Stimulated activated CD4-positive, alpha-beta T cell treated with anti-CD3 and anti-CD28 coated beads, TNF-alpha, amount 100 ng/mL, for 24 hours (primary cell): ENCODE measurements at places on chromosomes 2 and 18.

GRCh38 chr2:10476723-10477442, 28.8 kb upstream of the ODC1 start:
- no peak for DNase-seq

DNA sequence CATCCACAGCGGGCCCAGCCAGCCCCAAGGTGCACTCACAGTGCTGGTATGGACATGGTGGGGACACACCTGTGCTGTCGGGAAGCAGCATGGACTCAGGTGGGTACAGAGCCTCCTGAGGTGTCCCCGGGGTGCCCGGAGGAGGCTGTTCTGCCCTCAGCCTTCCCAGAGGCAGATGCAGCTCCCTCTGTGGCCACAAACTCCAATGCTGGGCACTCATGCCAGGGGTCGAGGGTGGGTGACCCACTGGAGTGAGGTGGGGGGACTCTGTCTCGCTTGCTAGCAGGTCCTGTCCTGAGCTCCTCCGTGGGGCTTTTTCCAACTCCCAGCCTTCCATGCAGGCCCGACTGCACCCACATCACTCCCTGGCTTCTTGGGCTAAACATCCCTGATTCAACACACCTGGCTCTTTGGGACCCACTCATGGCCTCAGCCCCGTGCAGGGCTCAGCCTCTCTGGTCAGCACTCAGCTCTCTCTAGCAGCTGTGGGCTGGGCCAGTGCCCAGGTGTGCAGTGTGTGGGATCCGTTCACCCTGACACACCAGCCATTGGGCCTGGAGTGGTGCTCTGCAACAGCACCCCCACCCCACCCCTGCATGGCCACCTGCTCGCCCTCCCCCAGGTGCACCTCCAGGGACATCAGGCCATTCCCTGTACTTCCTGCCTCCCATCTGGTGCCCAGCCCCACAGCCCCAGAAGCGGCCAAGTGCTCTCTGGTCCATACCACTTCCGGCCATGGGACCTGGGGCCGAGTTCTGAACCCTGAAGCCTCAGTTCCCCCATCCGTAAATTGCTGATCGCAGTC, 16.0 kb downstream of the RAMP1 start:
- DNase-seq: no peak

- no peak for DNase-seq
These were observed 19.8 kb downstream of the BIN1 start for GRCh38 chr2:127086990-127087790.

DNA sequence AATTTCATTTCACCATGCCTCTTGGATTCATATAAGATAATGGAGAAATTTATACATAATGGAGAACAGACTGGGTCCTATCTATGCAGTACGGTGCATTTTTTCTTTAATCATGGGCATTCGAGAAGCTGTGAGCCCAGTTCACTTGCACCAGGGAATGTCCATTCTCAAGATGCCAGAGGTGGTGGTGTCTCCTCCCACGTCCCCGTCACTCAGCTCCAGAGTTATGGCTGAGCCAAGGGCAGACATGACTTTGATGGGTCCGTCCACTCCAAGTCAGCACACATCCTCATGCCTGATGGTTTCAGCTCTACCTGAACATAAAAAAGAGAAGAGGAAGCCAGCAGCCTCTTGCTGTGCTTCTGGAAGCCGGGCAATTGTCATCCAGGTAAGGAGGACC, 42.1 kb upstream of the CREG2 start:
- DNase-seq: no peak

GRCh38 chr2:44533508-44533907, 171.8 kb downstream of the CAMKMT start:
- no peak for DNase-seq

- no peak for DNase-seq
These were observed 19.7 kb downstream of the CLUL1 start for GRCh38 chr18:616380-616995.

- DNase-seq: no peak
These were observed 636 bp upstream of the IMMT start for GRCh38 chr2:86195808-86196387.
